ENCODE measurements at places on chromosomes 11 and 22.

DNA sequence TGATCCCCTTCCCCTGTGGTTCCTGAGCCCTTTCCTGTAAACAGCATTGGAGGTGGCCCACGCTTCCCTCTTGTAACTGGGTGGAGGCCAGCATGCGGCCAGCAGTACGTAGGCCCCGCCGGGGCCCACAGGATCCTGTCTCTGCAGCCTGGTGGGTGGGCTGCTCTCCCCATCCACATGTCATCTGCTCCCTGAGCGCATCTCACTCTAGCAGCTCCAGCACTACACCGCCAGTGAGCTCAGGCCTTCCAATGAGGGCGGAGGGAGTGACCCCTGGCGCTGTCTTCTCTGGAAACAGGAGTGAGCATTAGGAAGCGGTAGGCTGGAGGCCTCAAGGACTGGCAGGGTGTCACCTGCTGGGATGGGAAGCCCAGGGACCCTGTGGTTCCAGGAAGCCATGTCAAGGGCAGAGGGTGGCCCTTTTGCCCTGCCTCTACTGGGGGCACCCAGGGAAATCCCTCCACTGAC, 363.9 kb downstream of the TBC1D22A start:
- DNase-seq, result no peak

GRCh38 chr11:35277827-35278226, 138.9 kb downstream of the CD44 start:
- DNase-seq, result no peak

- peak; percentile 31 for DNase-seq
Observed at GRCh38 chr11:72430741-72431570, 3.4 kb downstream of the CLPB start.

- no peak for DNase-seq
Observed at GRCh38 chr11:19025481-19026406, 34.8 kb downstream of the MRGPRX2 start.

- no peak for DNase-seq
Observed at GRCh38 chr11:59769828-59770227, 14.7 kb downstream of the STX3 start.

- no peak for DNase-seq
Observed at GRCh38 chr11:64799623-64800302, 3.3 kb downstream of the MAP4K2 start.

DNA sequence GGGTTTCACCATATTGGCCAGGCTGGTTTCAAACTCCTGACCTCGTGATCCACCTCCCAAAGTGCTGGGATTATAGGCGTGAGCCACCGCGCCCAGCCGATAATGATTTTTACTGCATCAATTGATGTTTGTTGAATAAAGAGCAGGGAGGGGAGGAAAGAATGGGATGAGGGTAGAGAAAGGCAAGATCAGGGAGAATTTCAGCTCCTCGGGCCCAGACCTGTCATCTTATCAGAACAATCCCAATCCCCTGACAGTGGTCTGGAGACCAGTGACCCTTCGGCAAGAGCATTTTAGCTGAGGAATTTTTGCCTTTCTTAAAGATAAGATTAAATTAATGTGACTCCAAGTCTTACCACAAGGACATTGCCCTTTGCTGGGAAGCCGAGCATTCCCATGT, 15.0 kb upstream of the ANO1 start:
- no peak for DNase-seq

GRCh38 chr22:38831166-38831945, 12.5 kb downstream of the NPTXR start:
- no peak for DNase-seq

DNA sequence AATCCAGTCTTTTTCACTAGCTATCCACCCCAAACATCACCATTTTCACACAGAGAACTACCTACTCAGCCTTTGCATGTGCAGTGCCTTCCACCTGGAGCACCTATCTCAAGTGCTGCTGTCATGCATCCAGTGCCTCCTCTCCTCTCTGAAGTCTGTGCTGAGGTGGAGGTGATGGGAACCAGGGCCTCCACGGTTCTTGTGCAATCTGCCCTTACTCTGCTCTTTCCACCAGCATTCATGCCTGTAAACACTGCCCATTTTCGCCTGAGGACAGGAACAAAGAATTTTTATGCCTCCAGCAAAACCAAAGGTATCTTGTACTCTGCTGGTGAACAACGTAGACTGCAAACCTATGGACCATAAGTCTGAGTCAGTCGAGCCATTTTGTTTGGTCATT, 27.0 kb downstream of the PITPNB start:
- DNase-seq, result no peak

- no peak for DNase-seq
Observed at GRCh38 chr11:44608991-44609782, 43.7 kb downstream of the CD82 start.

DNA sequence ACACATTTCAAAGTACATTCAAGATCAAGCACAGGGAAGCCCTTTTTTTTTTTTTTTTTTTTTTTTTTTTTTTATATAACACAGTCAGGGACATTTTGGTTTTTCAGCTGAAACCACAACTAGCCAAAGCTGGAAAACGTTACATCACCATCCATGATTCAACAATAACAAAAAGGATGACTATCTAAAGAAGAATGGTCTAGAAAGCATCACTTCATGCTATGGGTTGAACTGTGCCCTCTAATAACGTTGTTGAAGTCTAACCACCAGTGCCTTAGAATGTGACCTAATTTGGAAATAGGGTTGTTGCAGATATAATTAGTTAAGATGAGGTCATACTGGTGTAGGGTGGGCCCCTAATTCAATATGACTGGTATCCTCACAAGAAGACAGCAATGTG, 46.6 kb downstream of the MTMR2 start:
- no peak for DNase-seq

- DNase-seq, result no peak
Observed at GRCh38 chr11:60988658-60989057, 17.2 kb downstream of the CD6 start.

- no peak for DNase-seq
Observed at GRCh38 chr22:42174062-42174461, 43.5 kb upstream of the CYP2D6 start.

- no peak for DNase-seq
Observed at GRCh38 chr22:20584872-20585638, 77.6 kb downstream of the MED15 start.

Data from WTC11 (cell line).